Activated CD8-positive, alpha-beta T cell treated with anti-CD3 and anti-CD28 coated beads for 36 hours (primary cell): ENCODE measurements at places on chromosomes 11 and 22. TPM values are rescaled to one million over a fixed set of nuclear protein-coding genes. Genes with fewer than 3 reads are reported as not detected.

- DNase-seq, result no peak
Measured at GRCh38 chr11:72924568-72925190, 110.5 kb downstream of the ATG16L2 start.

RBMXL2 gene
- not detected for total RNA-seq

GRCh38 chr11:2351701-2352100 lies 25.4 kb upstream of the CD81 start:
- no peak for DNase-seq

C11orf86 gene
- not detected for total RNA-seq

- no peak for DNase-seq
Measured at GRCh38 chr11:34348919-34349318, 8.9 kb downstream of the ABTB2 start.

DNA sequence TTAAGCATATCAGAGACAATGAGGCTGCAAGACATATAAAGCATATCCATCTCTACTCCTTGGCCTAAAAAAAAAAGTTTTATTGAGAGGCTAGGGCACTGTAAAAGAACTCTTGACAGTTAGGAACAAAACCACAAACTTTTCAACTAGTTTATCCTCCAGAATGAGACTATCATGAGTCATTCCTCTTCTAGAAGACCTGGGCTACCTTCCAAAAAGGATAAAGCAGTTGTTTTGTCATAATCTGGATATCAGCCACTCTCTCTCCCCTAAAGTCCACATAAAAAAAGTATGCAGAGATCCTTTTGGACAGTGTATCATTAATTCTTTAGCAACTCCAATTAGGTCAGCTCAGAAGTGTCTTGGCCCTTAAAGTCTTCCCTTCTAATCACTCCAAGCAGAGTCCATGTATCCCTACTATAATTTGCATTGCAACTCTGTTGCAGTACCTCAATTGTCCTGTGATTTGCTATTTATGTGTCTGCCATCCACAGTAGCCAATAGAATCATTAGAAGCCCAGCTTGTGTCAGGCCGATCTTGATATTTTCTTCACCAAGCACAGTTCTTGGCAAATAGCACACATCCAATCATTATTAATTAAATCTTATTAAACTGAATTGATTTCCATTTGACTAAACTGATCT lies 10.4 kb downstream of the OR51T1 start:
- DNase-seq, result no peak

DNA sequence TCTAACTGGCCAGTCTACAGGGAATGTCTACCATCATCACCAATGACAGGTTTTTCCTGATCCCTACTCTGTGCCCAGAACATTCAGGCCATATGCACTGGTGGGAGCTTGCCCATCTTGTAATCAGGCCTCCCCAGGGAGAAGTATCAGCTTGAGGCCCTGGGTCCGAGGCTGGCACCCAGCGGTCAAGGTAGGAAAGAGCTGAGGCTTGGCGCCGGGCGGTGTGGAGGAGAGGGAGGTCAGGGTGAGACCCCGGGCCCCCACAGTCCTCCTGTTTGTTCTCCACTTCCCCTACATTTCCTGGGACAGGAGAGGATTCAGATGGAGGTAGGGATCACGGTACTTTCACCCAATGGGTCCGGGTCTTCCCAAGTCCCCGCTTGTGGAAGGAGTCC lies 15.5 kb downstream of the TSKU start:
- DNase-seq, result no peak

DNA sequence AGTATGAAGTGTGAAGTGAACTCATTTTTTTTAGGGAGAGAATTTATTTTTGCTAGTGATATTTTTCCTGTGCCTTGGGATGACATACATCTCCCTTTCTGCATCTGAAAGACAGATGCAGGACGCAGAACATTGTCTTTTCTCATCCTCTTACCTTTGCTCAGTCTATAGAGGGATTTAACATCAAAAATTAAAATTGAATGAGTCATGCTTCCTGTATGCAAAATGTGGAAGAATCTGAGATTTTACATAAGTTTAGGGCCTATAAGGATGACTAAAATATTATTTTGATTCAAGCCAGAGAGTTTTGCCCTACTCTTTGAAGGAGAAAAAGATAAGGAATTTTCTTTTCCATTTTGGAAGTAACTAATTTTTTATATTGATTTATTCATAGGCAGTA lies 27.3 kb downstream of the XRCC6 start:
- no peak for DNase-seq

DNA sequence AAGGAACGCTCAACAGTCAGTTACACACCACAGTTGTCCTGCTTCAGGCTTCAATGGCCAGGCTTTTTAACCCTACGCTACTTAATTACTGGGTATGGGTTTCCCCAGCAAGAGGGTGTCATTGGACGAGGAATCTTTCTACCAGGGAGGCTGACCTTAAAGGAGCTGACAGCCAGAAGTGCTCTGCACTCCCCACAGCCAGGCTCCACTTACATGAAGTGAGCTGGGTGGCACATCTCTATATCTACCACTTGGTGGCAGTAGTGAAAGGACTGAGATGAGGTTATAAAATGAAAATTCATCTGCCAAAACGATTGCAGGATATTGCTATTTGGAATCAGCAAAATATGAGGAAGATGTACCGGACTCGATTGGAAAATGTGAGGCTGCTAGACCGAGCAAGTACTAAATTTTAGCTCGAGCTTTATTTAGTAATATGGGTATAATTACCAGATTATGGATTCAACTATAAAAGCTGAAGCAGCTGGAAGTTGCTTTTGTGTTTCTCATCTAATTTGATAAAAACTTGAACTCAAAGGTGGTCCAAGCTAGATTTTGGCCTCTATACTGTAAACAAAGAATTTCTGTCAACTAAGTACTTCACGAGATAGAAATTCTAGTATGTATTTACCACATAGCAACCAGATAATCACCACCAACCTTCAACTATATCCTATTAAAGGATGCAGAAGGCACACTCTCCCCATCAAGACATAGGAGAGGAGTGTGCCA lies 53.9 kb upstream of the CEP126 start:
- DNase-seq, result peak; percentile 39

DNA sequence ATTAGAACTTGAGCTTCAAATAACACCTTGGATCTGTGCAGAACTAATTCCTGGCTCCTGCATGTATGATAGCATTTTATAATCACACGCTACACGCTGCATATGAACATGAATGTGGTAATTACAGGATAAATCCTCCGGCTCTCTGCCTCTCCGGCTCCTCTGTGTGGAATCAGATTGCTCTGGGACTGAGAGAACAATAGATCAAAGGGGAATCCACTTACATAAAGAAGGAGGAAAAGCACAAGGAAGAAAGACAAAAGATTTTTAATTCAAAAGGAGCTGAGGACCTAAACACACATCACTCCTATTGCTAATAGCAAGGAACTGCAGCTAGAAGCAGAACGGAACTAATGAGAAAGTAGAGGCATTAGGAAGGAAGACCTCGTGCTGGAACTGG lies 240.9 kb downstream of the NTM start:
- no peak for DNase-seq

DNA sequence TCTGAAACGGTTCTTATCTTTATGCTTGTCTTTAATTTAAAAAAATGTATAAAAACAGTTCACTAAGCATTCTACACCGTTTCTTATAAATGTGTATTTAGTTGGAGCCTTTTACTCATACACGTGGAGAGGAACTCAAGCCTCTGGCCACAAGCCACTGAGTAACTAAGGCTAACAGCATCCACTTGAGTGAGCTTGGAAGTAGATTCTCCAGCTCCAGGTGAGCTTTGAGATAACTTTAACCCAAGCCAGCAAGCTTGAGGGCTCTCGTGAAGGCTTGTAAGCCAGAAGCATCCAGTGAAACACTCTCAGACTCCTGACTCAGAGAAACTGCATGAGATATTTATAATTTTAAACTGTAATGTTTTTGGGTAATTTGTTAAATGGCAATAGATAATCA lies 82.6 kb downstream of the ARHGAP20 start:
- DNase-seq, result no peak

GRCh38 chr11:84866922-84867321 lies 760.2 kb downstream of the DLG2 start:
- DNase-seq, result no peak

- DNase-seq, result no peak
Measured at GRCh38 chr11:102879801-102880200, 5.0 kb upstream of the MMP12 start.

DNA sequence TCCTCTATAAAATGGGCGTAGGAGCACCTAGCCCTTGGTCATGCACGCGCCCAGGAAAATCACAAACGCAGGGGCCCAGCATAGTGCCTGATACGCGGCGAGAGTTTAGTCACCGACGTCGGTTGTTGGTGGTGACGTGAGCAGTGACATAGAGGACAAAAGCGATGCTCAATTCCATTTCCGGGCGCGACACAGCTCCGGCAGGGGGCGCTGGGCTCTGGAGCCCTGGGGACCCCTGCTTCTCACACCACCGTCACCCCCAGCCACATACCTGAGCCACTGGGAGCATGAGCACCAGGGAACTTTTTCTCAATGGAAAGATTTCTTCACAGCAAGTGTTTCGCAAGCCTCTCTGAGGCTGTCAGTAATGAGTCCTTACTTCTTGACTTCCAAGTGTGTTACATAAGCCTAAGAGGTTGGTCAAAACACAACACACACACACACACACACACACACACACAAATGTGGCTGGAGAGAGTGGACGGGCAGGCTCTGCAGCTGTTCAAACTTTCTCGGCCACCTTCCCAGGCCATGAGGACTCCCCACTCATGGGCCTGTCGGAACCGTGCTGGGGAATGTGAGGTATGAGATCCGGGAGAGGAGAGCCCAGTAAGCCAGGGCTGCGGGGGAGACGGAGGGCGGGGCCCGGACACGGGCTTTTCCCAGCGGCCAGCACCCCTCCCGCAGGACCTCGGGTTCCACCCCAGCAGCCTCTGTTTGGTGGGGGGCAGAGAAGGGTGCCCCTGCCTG lies 36.9 kb upstream of the LINC01488 start:
- DNase-seq, result peak; percentile 8

DNA sequence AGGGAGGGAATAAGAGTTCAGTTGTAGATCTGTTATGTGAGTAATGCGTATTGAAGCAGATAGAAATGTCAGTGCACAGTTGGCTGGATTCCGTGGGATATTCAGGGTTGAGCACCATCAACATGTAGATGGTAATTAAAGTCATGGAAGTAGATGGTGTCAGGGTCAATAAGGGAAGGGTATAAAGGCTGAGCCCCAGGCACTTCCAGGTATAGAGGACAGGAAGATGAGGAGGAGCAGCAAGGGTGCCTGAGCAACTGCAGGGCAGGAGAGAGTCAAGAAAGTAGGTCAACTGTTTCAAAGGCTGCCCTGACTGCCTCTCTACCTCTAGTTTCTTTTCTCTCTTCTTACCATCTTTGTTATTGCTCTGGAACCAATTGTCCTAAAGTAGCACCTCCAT lies 85.9 kb downstream of the MICAL2 start:
- DNase-seq, result no peak

GRCh38 chr22:37599153-37599552 lies 9.5 kb upstream of the GGA1 start:
- no peak for DNase-seq

DNA sequence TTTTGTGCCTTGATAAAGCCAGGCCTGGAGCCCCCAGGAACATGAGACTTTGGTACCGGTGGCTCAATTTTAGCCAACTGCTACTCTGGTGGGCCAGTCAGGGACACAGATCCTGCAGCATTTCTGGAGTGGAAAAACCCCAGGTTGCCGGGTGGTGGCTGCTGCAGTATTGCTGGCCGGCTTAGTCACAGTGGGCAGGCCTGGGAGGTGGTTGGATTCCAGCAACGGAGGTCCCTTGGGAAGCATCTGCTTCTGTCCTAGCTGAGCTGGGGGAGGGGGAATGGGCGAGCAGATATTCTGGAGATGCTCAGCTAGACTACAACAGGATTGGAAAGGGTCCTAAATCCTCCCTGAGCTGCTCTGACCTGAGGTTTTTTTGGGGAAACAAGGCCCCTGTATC lies 31.6 kb upstream of the ACCSL start:
- no peak for DNase-seq
